ENCODE measurements at places on chromosomes 3 and 15.

DNA sequence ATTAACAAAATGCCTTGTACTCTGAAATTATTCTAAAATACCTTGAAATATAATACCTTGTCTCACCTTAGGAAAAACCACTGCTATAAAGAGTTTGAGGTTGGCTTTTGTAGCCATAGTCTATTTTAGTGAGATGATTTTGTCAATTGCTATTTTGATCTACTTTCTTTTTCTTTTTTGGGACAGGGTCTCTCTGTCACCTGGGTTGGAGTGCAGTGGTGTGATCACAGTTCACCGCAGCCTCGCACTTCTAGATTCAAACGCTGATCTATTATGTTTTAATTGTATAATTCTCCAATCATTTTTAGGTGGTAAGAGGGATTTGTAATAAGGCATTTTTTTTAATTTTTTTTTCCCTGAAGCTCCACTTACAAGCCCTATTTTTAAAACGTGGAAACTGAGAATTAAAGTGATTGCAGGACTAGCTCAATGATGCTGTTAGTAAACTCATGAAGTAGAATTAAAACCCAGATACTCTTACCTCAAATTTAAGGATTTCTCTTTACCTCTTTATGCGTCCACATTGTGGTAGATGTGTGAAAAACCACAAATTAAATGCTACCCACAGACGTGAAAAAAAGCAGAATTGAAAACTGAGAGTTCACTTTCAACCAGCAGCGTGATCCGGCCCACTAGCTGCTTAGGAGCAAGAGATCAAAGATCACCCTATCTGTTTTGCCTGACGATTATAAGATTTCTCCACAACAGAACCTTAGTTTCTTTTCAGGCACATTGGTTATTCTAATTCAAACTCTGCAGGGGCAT is 384.2 kb downstream of the CGGBP1 start:
- no peak for DNase-seq

- no peak for DNase-seq
Measured at GRCh38 chr3:110165753-110166152, 828.4 kb upstream of the DPPA4 start.

GRCh38 chr3:127056281-127056680 is 73.4 kb downstream of the PLXNA1 start:
- DNase-seq, result no peak

GRCh38 chr3:111604119-111604518 is 9.0 kb upstream of the ZBED2 start:
- no peak for DNase-seq

DNA sequence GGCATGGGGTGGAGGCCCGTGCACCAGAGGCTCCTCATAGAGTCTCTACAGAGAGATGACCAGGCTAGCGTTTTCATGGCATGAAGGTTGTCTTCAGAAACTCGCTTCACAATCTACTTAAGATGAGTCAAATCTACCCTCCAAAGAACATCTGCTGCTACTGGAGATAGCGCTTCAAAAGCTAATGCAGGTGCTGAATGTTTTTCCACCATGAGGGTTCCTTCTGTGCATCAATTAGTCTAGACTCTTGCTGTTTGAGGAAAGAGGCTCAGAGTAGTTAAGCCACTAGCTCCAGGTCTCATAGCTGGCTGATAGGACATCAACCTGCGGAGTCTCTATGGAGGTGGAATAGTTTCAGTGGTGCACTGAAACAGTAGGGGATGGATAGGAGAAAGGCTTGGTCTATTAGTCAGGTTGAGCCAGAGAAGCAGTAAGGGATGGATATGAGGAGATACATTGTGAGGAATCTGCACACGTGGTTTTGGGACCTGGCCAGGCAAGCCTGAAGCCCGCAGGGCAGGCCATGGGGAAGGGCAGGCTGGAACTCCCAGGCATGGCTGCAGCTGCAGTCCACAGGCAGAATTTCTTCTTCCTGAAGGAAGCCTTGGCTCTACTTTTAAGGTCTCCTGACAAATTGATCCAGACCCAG is 117.5 kb downstream of the APBA2 start:
- no peak for DNase-seq

DNA sequence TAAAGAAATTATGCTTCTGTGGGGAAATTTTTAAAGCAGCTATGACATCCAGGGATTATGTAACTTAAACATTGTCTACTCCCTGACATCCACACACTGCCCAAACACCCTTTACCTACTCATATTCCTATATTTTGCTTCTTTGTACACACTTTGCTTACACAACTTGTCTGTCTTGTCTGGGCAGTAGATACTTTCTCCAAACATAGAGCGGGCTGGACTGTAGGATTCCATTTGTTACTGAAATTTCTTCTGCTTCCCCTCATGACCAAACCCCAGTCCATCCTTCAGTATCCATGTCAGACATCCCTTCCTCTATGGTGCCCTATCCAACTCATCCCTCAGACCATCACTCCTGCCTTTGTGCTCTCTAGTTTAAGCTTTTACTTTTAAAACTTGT is 19.9 kb downstream of the NCEH1 start:
- DNase-seq, result no peak

Data from cortex of kidney (tissue), 1 donor.